ENCODE measurements at places on chromosomes 2 and 18.

- no peak for DNase-seq
Measured at GRCh38 chr18:25646971-25647370, 295.0 kb upstream of the ZNF521 start.

DNA sequence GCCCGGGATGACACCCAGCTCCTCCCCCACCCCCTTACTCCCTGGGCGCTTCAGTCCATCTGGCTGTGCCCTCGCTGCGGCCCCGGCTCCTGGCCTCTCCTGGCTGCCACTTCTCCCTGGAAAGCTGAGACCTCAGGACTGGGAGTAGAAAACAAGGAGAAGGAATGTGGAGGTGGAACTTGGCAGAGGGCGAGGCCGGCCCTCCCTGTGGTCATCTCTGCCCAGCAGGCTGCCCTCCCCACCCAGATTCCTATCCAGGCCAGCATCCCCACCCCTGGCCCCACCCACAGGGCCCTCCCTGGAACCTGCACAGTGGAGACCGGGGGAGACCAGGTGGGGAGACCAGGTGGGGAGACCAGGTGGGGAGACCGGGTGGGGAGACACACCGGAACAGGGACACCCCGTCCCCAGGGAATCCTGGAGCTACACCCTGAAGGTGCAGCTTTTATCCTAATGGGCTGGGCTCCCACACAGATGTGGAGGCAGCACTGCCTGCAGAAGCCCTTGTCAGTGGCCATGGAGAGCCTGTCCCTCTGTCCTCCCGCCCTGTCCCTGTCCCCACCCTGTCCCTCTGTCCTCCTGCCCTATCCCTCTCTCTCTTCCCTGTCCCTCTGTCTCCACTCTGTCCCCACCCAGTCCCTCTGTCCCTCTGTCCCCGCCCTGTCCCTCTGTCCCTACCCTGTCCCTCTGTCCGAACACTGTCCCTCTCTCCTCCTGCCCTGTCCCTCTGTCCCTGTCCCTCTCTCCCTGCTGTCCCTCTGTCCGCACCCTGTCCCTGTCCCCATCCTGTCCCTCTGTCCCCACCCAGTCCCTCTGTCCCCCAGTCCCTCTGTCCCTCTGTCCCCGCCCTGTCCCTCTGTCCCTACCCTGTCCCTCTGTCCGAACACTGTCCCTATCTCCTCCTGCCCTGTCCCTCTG lies 157.1 kb downstream of the PXDN start:
- DNase-seq = no peak

- no peak for DNase-seq
Measured at GRCh38 chr18:67117804-67118203, 398.7 kb downstream of the DSEL start.

DNA sequence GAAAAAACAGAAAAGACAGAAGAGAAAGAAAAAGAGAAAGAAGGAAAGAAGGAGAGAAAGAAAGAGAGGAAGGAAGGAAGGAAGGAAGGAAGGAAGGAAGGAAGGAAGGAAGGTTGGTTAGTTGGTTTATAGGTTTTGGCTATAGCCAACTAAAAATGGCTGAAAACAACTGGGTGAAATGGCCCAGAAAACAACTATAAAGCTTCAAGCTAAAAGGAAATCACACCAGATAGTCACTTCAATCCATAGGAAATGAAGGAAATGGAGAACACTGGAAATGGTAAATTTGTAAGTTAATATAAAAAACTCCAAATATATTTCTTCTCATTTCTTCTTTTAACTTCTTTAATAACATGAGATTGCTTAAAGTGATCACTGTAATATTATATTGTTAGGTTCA lies 118.5 kb downstream of the FBXO15 start:
- no peak for DNase-seq

DNA sequence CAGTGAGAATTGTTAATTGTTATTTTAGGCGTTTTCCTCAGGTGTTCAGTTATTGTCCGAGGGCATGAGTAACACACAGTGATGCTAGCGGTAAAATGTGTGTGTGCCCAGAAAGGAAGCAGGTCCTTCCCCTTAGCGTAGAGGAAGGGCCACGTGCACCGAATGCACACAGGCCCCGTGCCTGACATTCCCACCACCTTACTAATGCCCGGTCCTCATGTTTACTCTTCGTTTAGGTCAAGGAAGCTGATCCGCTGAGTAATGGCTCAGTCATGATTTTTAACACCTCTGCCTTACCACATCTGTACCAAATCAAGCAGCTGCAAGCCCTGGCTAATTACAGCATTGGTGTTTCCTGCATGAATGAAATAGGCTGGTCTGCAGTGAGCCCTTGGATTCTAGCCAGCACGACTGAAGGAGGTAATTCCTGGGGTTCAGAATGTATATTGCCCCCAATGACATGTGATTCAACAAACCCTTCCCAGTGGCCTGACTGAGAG lies 76.7 kb downstream of the MERTK start:
- no peak for DNase-seq

- DNase-seq = no peak
Measured at GRCh38 chr2:96618596-96619283, 19.4 kb downstream of the KANSL3 start.

DNA sequence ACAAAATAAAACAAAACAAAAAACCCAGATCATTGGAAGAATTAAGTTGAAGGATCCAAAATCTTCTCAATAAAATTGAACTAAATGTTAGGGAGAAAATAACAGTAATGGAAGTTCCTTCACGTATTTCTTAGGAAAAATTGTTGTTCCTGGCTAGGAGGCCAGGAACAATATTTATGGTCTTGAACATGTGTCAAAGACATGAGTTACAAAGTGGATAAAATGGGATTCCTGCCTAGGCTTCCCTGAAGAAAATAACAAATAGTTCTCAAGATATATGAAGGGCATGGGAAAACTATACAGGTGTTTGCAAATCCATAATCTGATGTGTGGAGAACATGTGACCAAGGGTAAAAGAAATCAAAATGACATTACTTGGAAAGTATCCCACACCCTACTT lies 67.6 kb upstream of the ITGB6 start:
- no peak for DNase-seq

DNA sequence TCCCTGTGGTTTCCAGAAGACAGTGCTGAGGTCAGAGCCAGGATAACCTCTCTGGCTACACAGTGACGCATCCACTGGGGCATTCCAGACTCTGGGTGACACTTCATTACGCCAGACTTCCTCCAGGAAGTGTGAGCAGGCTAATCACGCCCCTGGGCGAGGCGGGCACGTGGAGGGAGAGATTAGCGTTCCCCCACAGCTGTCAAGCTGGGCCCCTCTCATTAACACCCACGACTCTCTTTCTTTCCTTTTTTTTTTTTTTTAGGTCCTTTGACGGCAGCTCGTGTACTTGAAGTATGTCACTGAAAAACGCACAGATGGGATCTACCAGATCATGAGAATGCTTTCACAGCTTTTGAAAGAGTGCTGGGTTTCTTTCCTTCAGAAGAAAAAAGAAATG lies 274.6 kb downstream of the AFF3 start:
- no peak for DNase-seq

- DNase-seq = no peak
Measured at GRCh38 chr2:37590119-37590571, 81.3 kb downstream of the CDC42EP3 start.

GRCh38 chr2:169732075-169732474 lies 1.6 kb upstream of the KLHL23 start:
- no peak for DNase-seq

DNA sequence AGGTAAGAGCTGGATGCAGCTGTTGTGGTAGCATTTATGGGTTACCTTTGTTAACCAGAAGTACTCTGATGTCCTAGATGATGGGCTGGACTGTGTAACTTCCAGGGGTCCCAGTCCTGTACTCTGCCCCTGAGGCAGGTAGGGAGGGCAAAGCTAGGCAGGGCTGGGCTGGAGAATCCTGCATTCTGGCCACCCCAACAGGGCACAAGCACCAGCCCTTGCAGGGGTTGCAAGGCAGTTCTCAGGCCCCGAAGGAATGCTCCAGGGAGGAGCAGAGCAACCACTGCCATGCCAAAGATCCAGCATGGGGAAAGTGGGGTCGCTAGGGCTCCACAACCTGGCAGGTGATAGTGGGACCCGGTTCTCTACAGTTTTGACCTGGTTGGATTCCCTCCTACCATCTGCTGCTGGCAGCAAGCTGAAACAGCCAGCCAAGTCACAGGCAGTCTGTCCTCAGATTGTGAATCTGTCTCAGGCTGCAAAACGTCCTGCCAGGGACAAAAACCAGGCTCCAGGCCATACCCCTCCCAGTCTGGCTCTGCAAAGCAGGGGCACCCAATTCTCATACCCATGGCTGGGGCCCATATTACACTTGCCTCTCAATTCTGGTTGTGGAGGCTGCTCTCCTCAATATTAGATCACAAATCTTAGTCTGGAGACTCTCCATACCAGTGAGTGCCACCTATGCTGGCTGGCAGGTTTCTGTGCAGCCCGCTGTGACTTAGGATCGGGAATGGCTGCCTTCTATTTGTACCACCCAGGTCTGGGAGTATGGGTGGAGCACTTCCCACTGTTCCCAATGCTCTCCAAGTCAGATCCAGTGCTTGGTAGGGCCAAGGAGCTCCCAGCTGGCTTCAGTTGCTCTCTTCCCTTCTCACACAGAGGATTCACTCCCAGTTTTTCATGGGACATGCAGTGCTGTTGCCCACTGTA lies 61.1 kb downstream of the SMCHD1 start:
- DNase-seq = no peak

All from activated T-cell treated with anti-CD3 and anti-CD28 coated beads for 24 hours (primary cell).